ENCODE measurements at places on chromosomes 12 and 14. TPM values are rescaled to one million over a fixed set of nuclear protein-coding genes. Genes with fewer than 3 reads are reported as not detected.

DNA sequence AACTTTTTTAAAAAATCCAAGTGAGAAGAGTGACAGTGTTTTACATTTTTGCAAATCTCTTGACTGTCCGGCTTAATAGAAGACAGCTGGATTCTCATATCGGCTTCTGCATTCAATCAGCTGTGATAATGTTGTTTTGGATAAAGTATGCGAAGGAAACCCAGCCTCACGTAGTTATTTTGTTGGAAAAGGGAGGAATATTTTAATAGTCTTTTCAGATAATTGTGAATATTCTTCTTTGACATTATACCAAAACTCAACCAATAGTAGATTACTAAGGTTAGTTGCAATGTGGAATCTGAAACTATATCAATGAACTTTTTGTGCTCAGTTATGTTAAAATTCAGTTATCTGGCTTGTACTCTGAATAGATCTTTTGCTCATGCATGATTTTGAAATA lies 276.5 kb downstream of the ZFP36L1 start:
- DNase-seq: no peak
- H3K4me1 ChIP-seq: peaks cover 32% of the 10 kb centered on the region
- no peak overlapping the region for H3K27ac ChIP-seq
- H3K4me3 ChIP-seq: no peak overlapping the region
- H3K27me3 ChIP-seq: no peaks in the 10 kb centered on the region

- no peaks in the 10 kb centered on the region for H3K36me3 ChIP-seq
- H3K27me3 ChIP-seq: peaks cover 3% of the 10 kb centered on the region
- H3K4me1 ChIP-seq: no peaks in the 10 kb centered on the region
- no peak overlapping the region for H3K4me3 ChIP-seq
These were observed 2.8 kb downstream of the ADAM21 start for GRCh38 chr14:70454731-70455130.

DNA sequence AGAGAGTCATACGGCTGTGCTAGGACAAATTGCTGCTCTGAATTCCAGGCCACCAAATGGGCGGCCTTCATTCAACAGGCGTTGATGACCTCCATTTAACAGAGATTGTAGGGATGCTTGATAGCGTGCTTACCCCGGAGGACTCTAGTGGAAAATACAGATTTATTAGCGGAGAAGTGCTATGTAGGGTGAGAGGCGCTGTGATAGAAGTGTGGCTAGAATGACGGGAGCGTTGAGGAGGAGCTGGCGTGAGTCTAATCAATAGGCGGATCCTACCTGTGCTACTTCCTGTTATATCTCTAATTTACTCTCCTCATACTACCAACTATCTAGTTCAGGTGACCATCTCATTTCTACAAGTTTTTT lies 668 bp downstream of the MRPS35 start:
- H3K4me3 ChIP-seq: peak overlapping the region; percentile 96
- DNase-seq: no peak
- H3K27me3 ChIP-seq: peaks cover 2% of the 10 kb centered on the region
- peaks cover 32% of the 10 kb centered on the region for H3K4me1 ChIP-seq
- H3K36me3 ChIP-seq: peaks cover 29% of the 10 kb centered on the region

The GALNT8 gene
- total RNA-seq: not detected

The NRL gene
- total RNA-seq: 0.65 TPM

Measured in HFFc6 (cell line).